Stimulated activated CD4-positive, alpha-beta T cell treated with anti-CD3 and anti-CD28 coated beads, Interleukin-1b, Interleukin-23, amount 100 ng/mL, for 1 hour (primary cell): ENCODE measurements at places on chromosomes 16 and 17.

DNA sequence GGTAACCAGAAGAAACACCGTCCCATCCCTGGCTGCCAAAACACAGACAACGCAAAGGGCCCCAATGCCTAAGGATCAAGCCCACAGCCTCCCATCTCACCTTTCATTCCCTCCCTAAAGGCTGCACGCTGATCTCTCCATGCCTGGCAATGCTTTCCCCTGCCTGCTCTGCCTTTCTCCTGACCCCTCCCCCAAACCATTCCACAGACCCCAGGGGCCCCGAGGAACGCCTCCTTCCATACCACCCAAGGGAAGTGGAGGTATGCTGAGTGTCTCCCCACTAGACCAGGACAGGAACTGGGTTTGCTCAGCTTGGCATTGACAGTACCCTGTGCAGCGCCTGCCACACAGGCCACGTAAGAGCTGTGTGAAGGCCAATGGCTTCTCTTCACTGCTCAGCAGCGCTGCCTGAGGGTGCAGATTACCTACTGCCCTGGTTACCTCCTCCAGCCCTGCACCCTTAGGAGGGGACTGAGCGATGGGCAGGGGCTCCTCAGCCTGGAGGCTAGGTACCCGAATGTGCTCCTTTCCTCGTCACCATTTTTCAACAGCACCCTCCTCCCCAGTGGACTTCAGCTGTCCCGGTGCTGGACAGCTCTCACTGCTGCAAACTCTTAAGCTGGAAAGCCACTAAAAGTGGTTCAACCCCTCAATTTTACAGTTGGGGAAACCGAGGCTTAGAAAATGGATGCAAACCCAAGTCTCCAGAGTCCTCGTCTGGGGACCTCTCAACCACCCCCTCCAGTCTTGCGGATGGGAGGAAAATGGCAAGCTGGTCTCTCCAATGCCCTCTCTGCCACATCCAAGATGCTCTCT lies 45.0 kb downstream of the SRCIN1 start:
- DNase-seq = no peak

GRCh38 chr16:466651-467050 lies 41.2 kb downstream of the RAB11FIP3 start:
- no peak for DNase-seq

DNA sequence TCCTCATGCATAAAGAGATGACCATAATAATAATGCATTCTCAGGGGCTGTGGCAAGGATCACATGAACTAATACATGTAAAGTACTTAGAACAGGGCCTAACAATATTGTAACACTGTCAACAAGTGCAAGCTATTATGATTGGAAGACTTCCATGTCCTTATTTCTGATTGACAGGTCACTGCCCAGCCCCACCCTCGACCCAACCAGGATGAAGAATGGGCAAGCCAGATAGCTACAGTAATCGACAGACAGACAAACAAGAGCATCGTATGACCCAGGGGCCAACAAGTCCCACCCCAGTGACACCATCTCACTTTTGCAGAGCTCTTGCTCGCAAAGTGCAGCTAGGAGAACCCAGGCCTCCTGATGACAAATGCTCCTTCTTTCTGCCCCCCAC lies 14.6 kb upstream of the MMP2 start:
- no peak for DNase-seq

- no peak for DNase-seq
Measured at GRCh38 chr17:43901861-43902589, 5.3 kb downstream of the MPP2 start.

GRCh38 chr16:79269211-79269863 lies 331.2 kb downstream of the MAF start:
- DNase-seq = peak; percentile 27

DNA sequence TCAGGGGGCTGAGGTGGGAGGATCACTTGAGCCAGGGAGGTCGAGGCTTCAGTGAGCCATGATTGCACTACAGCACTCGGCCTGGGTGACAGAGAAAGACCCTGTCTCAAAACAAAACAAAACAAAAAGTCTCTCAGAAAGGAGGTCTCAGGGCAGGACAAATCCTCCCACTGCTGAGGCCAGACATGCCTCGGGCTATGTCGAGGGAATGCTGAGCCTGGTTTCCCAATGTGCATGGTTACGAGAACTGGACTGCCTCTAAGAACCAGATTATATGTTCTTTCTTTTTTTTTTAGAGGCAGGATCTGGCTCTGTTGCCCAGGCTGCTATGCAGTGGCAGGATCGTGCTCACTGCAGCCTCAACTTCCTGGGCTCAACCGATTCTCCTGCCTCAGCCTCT lies 27.6 kb downstream of the TRAP1 start:
- DNase-seq = no peak

DNA sequence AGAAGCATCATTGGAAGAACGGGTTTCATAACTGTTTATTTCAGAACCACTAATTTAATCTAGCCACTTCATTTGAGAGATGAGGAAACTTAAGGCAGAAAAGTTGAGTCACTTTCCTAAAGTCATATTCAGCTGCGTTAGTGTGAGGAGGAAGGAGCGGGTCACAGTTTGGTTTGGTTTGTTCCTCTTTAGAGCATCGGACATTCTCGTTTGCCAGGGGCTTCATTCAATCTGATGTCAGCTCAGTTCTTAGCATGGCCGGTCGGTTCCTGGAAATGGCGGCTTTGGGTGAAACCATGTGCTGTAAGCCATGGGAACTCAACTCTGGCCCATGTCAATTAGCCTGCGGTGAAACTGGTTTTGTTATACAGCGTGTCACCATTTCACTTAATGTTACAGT lies 186.5 kb downstream of the LGALS9B start:
- DNase-seq = no peak

DNA sequence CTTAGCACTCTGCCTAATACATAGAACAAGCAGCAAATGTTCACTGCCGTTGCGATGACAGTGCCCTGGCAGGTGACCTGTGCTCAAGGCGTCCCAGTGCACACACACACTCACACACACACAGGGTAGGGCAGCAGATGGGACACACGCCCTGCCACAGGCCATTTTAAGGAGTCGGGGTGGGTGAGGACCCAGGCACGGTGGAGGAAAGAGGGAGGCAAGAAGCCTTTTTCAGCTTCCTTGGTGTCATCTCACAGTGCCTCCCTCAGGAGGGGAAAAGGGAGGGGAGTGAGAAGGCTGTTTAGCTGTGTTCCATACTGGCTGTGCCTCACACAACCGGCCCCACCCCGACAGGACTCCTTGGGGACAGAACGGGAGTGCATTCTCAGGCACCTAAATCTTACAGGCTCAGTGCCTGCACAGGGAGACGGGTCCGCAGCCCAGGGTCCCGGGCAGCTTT lies 1.5 kb downstream of the PITPNM3 start:
- no peak for DNase-seq

GRCh38 chr17:69898601-69899000 lies 176.4 kb upstream of the KCNJ16 start:
- no peak for DNase-seq

- no peak for DNase-seq
Measured at GRCh38 chr16:18048853-18049546, 287.5 kb downstream of the NPIPA8 start.

- no peak for DNase-seq
Measured at GRCh38 chr16:23222929-23223328, 40.4 kb downstream of the SCNN1G start.

DNA sequence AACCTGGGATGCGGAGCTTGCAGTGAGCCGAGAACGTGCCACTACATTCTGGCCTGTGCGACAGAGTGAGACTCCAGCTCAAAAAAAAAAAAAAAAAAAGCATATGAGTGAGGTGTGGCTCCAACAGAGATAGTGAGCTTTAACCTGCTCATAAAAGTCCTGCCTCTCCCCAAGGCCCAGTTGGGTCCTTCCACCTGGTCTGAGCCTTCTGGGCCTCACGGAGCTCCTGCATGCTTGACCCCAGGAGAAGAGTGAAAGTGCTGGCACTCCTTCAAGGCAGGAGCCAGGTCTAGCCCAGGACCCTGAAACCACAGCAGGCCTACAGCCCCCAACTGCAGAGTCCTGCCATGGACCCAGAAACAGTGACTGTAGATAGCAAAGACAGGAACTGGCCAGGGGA lies 17.7 kb downstream of the HSD11B2 start:
- DNase-seq = no peak

DNA sequence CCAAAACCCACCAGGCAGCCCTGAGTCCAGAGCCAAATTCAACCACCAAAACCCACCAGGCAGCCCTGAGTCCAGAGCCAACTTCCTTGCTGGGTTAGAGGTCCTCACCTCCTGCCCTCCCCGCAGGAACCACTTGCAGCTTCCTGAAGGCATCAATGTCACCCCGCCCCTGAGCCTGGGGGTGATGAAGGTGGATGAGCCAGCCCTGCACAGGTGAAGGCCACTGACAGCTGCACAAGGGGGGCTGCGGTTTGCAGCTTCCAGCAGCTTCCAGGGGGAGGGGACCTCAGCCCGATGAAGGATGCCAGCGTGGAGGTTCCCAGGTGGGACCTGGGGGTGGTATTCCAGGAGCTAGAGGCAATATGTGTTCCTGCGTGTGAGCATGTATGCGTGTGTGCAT lies 7.6 kb upstream of the CSNK1D start:
- DNase-seq = no peak

GRCh38 chr16:25124503-25124902 lies 13.0 kb downstream of the LCMT1 start:
- DNase-seq = no peak

GRCh38 chr16:69109486-69110270 lies 4.2 kb downstream of the HAS3 start:
- no peak for DNase-seq

- DNase-seq = no peak
Measured at GRCh38 chr16:19810817-19811731, 73.6 kb downstream of the GPRC5B start.

DNA sequence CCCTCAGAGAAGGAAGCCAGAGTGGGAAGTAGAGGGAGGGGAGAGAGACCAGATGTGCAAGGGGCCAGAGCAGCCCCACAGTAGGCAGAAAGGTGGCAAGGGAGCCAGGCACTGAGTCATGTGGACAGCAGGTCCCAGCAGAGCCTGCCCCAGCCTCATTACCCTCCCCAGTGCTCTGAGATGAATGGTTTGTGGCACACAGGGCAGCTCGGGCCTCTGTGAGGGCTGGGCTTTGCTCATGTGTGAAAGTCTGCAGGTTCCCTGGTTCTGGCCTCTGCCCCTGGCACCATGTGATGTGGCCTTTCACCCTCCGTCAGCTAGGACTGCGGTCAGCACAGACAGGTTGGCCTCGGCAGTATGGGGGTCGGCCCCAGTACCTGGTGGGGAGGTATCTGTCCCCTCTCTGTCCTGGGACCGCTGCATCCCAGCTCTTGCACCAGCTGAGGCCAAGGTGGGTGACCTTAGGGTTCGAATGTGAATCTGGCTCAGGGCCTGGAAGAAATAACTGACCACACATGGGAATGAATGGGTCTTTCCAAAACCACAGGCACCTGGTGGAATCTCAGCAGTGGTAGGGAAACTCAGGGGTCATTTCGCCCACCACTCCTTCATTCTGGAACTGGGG lies 8.9 kb downstream of the LRRC75A start:
- no peak for DNase-seq

- DNase-seq = no peak
Measured at GRCh38 chr17:72297326-72298115, 176.7 kb downstream of the SOX9 start.

DNA sequence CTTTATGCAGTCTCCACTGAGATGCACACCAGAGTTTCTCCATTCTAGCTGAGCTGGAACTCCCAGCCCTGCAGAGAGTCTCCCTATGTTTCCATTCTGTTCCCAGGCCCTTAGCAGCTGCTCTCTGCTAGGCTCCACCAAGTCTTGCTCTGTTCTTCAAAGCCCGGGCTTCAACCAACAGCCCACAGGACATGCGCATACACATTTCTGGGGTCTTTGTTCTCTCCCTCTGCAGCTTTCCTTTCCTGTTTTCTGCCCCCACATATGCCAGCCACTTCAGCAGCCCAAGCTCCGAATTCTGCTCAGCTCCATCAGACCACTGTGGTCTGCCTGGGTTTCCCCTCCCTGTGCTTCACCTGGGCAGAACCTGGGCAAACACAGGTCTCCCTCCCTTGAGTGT lies 205.9 kb downstream of the CBLN1 start:
- no peak for DNase-seq

GRCh38 chr16:85491058-85491771 lies 121.9 kb upstream of the GSE1 start:
- DNase-seq = no peak

DNA sequence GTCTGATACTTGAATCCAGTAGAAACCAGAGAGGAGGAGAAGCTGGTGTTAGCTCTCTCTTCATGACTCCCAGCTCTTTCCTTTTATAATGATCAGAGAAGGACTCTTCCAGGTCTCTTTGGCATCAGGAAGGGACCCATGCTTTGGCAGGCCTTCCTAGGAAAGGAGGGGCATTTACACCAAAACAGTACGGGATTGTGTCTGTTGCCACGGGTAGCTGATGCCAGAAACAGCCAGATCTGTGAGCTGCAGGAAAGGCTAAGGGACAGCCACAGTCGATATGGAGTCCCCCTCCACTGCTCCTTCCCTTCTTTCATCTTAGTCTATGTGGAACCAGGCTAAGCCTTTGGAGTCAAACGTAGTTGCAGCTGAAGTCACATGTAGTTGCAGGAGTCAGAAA lies 9.3 kb downstream of the CEP295NL start:
- DNase-seq = no peak

GRCh38 chr16:674968-675883 lies at the start of gene RHBDL1:
TSS of gene RHBDL1 (plus strand) at chr16:675671. CDS start at chr16:675791, 120 bp downstream.
- DNase-seq = no peak

DNA sequence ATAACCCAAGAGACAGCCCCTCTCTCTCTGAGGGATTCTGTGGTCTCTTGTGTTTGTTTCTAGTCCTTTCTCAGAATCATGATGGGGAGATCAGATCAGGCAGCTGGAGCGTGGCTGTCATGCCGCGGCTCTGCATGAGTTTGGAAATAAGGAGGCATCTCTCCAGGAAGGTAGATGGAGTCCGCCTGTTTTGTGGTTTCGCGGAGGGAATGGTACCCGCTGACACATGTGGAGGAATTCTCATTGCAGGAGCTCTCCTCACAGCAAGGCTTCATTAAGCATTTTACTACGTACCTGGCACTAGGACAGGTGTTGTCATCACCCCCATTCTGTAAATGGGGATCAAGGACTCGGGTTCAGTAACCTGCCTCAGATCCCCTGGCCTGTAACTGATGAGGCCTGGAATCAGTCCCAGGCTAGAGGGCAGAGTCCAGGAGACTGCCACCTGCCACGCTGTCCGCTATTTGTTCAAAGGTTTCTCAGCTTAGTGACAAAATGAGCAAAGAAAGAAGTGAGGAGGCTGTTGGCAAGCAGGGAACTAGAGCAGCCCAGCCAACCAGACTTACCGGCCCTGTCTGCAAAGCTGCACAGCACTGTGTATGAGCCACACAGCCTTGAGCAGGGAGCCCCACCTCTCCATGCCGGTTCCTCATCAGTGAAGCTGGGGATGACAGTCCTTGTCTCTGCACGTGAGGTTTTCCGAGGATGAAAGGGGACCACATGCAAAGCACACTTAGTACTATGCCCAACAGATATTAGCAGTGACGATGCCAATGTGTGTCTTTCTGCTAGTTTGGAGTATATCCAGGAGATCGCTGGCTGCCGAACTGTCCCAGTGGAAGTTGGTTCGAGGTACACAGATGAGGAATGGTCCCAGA lies 11.0 kb downstream of the KDM8 start:
- no peak for DNase-seq
